Stimulated activated CD8-positive, alpha-beta memory T cell treated with anti-CD3 and anti-CD28 coated beads, Interleukin-2, amount 100 ng/mL, for 1 hour (primary cell): ENCODE measurements at places on chromosomes 2 and 18.

GRCh38 chr2:188272121-188272520 lies 19.6 kb upstream of the GULP1 start:
- no peak for DNase-seq

- no peak for DNase-seq
These were observed 112.2 kb upstream of the SESTD1 start for GRCh38 chr2:179376881-179377280.

DNA sequence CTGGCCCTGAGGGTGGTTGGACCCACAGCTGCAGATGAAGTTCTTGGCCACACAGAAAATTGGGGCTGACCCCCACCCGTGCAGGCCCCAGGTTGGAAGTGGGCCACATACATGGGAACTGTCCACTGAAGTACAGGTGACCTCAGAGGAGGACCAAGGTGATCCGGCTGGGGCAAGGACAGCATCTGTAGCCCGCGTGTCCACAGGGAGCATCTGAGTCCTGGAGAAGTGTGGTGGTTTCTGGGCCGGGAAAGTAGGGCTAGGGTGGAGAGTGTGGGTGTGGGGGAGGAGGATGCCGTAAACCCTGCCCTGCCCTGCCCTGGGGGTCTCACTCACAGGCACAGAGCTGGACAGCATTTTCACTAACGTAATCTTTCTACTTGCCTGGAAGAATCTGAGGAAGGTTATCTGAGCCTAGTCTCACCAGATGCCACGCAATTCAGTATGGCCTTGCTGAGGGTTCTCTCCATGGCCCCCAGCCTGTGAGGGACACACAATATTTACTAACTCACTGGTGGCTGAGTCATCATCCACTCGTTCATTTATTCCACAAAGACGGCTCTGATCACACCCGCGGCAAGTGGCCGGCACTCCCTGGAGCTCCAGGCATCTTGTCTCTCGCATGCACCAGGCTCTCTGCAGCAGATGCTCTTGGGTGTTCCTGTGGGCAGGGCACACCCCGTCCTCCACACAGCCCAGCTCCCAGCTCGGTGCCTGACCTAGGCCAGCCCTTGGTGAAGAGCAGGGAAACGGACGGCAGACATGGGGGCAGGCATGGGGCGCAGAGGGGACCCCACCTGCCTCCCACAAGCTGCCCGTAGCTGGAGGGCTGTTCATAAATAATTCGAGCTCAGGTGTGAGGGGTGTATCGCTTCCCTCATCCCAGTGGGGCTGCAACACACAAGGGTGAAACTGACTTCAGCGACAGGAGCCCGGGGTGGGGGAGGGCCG lies 51.2 kb downstream of the INHBB start:
- DNase-seq = no peak

DNA sequence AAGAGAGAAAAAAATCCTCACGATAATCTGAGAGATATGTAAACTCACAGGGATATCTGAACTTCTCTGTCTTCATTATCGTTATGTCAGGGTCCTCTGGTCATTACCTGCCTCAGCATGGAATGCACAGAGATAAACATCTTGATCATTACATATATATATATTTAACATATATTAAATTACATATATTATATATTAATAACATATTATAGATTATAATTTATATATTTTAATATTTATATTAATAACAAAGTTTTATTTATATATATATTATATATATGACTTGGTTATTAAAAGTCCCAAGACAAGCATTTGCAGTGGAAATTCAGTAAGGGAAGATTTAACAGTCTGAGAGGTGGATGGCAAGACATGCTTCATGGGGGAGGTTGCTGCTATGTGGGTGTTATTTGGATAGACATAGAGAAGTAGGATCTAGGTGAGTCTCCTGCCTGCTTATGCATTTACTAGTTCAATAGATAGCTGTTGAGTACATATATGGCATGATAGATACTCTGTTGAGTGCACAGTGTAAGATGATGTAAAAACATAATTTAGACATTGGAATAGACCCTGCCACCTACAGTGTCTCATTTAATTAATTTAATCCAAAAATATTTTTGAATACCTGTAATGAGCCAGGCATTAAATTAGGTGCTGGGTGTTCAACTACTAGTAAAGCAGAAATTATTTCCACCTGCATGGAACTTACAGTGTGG lies 255.2 kb downstream of the RAD51AP2 start:
- no peak for DNase-seq

- no peak for DNase-seq
These were observed 239.4 kb upstream of the SKOR2 start for GRCh38 chr18:47490882-47491281.

- no peak for DNase-seq
These were observed 271.3 kb downstream of the CYRIA start for GRCh38 chr2:16394072-16394985.

DNA sequence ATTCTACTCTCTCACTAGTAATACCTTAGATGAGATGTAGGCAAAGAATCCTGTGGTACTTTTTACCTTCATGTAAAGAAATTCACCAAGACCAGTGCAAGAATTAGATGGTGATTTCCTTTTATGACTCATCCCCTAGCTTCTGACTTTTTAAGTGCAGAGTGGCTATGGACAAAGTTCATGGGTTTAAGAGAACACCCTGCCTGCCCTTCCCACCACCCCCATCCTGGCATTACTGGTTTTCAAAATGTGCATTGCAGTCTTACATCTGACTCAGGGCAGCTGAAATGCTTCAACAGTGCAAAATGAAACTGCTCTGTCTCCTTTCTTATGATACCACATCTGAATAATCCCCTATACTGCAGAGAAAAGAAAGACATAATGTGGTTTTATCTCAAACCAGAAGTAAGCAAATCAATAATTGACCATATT lies 22.6 kb downstream of the MAIP1 start:
- no peak for DNase-seq

DNA sequence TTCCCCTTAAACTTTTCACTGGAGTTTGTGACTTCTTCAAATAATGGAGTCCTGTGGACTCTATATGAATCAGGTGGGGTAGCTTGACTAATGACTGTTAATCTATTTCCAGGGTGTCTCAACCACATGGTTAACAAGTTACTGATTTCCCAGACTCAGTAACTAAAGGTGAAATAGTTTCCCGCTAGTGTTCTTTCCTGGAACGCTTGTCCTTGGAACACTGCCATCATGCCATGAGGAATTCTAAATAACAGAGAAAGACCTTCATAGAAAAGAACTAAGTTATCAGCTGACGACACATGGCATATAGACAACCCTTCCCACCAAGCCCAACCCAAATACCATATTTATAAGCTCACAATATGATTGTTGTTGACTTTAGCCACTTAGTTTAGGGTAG lies 1027.9 kb upstream of the FAM98A start:
- no peak for DNase-seq

DNA sequence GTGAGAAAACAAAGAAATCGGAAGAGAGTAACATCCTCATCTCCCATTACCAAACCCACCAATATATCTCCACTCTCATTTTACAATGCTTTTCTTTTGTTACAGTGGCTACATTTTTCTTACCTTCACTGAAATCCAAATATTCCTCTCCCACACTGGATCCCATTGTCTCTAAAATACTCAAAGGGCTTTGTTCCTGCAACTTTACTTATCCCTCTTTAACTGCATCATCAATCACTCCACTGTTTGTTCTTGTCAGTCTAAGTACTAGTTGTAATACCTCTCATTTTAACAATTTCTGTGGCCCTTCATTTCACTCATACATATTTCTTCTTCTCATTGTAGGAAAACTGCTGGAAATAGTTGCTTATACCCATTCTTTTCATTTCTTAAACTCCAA lies 464.2 kb upstream of the PIK3C3 start:
- no peak for DNase-seq

GRCh38 chr18:24274837-24275236 lies 122.8 kb downstream of the OSBPL1A start:
- no peak for DNase-seq

GRCh38 chr2:65077898-65078297 lies 21.7 kb downstream of the CEP68 start:
- DNase-seq = no peak

DNA sequence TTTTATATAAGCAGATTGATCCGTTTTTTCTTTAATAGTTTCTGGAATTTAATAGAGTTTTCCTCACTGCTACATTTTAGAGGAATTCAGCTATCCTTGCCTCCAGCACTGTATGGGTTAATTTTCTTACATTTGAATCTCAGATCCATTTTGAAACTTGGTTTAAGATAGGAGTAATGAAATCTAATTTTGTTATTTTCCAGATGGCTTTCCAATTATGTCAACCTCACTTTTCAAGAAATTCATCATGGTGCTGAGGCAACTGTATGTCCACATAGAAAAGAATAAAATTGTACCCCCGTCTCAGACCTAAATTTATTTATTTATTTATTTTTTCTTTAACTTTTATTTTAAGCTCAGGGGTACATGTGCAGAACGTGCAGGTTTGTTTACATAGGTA lies 105.1 kb downstream of the EPB41L5 start:
- DNase-seq = no peak

DNA sequence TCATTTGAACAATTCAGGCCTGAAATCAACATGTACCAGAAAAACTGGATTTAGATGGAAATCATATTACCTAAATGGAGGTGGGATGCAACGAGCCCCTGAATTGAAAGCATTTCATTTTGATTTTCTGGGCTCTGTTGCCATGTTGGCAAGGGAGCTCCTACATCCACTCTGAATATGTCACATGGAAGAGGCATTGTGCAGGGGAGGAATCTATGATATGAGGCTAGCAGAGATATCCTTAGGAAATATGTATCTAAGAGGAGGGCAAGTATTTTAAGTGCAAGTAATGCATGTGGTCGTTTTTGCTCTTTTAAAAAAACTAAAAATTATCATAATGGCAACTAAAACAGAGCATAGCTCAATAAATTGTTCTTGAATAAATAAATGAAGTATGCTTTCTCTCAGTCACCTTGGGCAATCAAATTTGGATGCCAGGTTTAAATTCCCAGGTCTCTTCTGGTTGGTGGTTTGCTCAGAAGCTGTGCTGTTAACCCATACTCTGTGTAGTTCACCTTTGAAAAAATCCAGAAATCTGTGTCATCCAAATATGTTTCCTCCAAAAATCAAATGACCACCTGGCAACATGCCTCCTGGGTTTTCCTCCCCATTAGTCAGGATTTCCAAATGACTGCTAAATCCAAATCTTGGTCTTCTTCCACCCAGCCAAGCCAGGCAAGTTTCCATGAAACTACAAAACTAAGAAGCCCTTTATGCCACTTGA lies 6.5 kb upstream of the LGALSL start:
- no peak for DNase-seq

DNA sequence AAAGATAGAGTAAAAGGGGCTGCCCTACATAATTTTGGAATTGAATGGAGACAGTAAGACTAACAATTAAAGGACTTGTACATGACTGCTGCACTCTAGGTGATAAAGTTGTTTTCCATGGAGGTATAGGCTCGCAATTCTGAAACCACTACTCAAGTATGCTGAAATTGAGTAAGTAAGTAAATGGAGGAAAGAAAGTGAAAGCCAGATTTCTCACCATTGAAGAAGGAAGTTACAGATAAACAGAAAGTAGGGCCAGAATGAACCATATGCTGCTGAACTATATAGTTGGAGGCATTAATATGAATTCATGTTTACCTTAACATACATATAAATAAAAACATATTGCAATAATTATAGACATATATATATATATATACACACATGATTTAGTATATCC lies 225.7 kb upstream of the ST6GAL2 start:
- no peak for DNase-seq

- no peak for DNase-seq
These were observed 4.3 kb upstream of the G6PC2 start for GRCh38 chr2:168896783-168897182.

GRCh38 chr2:225052703-225053102 lies 10.4 kb upstream of the DOCK10 start:
- no peak for DNase-seq
